ENCODE measurements at places on chromosomes 1 and 21.

DNA sequence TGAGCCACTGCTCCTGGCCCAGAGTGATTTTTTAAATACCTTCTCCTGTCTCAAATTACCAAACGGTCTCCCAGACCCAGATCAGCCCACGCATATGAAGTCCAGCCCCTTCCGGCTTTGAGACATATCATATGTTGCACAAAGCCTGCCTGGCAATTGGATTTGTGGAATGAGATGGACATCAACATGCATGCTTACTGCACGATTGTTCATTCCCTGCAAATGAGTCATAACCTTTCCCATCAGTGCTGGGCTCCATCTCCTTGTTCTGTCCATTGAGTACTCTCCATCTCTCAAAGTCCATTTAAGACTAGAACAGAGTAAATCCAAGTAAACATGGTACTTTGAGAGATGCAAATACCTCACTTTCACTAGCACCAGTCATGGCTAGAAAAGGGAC is 612.2 kb upstream of the USP24 start:
- DNase-seq: no peak

DNA sequence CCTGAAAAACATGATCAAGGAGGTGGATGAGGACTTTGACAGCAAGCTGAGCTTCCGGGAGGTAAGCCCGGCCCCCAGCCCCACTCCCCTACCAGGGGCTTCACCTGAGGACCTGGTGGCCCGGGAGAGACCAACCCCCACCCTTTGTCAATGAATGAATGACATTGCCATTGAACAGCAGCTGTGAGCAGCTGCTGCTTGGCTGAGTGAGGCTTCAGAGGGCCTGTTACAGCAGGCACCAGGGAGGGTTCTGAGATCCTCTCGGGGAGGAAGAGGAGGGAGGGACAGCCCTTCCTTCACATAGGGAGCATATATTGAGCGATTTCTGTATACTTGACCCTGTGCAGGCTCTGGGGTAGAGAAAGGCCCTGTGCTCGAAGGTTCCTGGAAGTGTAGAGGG is 12.3 kb upstream of the CTRC start:
- DNase-seq: no peak

DNA sequence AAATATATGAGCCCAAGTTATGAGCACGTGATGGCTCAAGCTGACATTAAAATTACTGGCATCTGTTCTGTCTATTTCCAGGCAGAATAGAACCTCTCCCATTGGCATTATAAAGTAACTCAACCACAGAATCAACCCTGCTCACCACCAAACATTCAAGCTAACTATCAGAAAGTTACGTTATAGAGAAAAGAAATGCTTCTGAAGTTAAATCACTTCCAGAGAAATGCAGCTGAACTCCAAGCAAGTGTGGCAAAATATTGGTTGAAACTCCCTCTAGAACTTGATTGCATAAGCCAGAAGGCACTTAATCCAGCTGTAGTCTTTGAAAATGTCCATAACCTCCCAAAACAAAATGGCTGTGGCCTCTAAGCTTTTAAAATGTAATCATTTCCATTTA is 36.2 kb upstream of the UBE2U start:
- DNase-seq: no peak

DNA sequence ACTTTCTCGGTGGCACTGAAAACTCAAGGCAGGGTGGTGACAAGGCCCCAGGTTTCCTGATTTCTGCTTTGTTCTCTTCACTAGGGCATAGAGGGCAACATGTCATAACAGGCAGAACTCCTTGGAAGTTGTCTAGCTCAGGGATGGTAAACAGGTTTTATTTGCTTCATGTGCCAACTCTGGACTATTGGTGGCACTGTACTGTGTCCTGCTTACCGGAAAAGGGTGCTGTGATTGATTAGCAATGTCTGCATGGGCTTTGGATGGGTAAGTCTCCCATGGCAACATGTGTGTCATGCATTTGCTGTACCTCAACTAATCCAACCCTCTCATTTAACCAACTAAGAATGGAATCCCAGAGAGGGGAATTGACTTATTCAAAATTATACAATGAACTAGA is 70.7 kb upstream of the USP24 start:
- no peak for DNase-seq

- DNase-seq: no peak
Observed at GRCh38 chr1:3785045-3785444, 11.3 kb downstream of the LRRC47 start.

GRCh38 chr1:61119085-61119484 is 36.7 kb downstream of the NFIA start:
- no peak for DNase-seq

- DNase-seq: no peak
Observed at GRCh38 chr1:119861547-119861946, 34.8 kb downstream of the ADAM30 start.

GRCh38 chr1:38088791-38089190 is 42.2 kb upstream of the POU3F1 start:
- DNase-seq: no peak

GRCh38 chr1:115755456-115756370 is 12.8 kb downstream of the CASQ2 start:
- DNase-seq: no peak

- no peak for DNase-seq
Observed at GRCh38 chr1:38860454-38860795, 853 bp upstream of the RRAGC start.

- DNase-seq: no peak
Observed at GRCh38 chr1:241666419-241666818, 14.3 kb downstream of the WDR64 start.

DNA sequence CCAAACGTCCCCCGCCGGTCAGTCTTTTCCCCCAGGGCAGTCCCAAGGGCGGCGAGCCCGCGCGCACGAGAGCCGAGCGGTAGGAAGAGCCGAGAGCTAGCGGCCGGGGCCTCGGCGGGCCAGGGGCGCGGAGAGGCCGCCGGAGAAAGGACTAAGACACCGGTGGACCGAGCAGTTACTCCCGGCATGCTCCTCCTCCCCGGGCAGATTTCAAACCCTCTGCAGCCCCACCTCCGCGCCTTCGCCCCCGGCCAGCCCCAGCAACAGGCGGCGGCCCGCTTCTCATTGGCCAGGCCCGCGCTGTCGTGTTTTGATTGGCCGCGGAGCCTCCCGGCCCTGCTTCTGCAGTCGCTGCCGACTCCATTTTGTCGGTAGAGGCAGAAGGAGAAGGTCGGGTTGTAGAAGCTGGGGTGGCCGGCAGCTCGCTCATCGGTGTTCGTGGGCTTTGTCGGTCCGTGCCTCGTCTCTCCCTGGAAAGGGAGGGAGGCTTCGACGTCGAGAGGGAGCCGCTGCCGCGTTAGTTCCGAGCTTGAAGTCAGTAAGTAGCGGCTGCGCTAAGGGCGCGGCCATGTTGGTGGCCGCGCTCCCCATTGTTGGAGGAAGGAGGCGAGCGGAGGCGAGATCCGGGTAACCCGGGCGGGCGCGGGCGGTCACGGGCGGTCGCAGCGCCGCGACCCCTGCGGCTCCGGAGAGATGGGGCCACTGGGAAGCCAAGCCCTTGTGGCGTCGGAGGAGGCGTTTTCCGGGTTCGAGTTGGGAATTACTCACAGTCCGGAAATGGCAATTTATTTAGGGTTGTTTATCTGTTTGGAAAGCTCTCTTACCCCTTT is at the start of gene PNRC2:
Gene PNRC2 (plus strand): TSS at position 368 of the 830 bp plus-strand sequence. CDS start 1,630 bp downstream, outside the sequence.
- DNase-seq: peak; percentile 98

- DNase-seq: peak; percentile 81
Observed at GRCh38 chr1:110216844-110217444, 6.8 kb downstream of the KCNC4 start.

GRCh38 chr1:178966312-178966711 is 59.4 kb upstream of the FAM20B start:
- DNase-seq: no peak

DNA sequence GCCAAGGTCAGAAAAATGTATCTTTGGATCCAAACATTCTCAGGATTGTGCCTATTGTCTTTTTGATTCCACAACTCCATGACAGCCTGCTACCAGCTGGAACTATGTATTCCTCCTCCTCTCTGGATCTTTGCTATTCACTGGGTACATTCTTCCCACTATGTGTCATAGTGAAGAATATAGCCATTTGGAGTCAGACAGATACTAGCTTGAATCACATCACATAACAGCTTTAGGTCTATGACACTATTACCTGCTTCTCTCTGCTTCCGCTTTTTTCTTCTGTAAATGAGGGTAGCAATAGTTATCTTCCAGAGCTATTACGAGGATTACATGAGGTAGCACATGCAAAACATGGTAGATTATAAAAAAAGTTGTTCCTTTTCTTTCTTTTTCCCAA is 5.4 kb upstream of the EXO1 start:
- no peak for DNase-seq

DNA sequence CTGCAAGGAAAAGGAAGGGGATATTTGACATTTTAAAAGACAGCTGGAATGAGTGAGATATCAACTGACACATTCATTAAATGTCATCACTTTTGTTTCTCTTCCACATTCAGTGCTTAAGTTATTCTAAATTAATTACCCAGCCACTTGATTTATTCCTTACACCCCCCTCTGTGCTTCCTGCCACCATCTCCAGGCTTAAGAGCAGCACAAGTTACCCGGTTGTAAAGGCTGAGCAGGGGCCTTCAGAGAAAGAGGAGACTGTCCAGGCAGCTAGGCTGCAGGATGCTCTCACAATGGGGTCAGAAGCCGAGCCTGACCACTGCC is 71.4 kb downstream of the SYT6 start:
- DNase-seq: no peak

GRCh38 chr1:213585402-213585801 is 402.4 kb upstream of the PROX1 start:
- DNase-seq: no peak

DNA sequence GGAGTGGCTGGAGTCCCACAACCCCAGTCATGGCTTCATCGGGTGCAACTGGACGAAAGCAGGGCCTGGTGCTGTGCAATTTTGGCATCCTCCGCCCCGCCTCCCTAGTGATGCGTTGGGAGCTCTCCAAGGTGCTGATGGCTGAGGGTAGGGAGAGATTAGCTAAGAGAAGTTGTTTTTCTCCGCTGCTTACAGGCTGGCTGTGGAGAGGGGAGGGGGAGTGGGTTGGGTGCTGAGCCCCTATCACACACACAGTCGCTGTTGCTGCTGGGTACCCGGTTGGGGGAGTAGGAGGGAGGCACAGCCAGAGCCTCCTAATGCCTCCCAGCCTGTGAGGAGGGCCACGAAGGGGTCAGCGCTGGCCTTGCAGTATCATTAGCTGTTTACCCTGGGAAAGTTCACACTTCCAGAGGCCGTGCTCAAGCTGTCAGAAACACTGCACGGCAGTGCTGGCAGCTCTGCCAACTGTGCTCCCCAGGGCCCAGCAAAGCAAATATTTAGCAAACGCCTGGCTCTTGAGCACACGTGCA is 110.0 kb downstream of the GRIK3 start:
- peak; percentile 36 for DNase-seq
